ENCODE measurements at places on chromosomes 7 and 10.

DNA sequence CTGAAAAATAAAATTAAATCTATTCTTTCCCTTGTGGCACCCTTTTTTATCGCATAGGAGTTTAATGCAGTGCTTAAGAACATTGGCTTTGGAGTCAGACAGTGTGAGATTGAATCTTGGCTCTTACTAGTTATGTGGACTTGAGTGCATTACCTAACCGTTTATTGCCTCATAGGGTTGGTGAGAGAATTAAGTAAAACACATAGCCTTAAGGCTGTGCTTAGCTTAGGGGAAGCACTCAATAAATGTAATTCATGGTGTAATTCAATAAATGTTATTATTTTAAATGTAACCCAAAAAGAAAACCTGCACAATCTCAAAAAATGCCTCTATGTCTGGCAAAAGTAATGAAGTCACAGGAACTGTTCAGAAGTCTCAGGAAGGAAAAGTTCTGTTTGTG is 2.7 kb downstream of the STK17A start:
- DNase-seq = no peak

DNA sequence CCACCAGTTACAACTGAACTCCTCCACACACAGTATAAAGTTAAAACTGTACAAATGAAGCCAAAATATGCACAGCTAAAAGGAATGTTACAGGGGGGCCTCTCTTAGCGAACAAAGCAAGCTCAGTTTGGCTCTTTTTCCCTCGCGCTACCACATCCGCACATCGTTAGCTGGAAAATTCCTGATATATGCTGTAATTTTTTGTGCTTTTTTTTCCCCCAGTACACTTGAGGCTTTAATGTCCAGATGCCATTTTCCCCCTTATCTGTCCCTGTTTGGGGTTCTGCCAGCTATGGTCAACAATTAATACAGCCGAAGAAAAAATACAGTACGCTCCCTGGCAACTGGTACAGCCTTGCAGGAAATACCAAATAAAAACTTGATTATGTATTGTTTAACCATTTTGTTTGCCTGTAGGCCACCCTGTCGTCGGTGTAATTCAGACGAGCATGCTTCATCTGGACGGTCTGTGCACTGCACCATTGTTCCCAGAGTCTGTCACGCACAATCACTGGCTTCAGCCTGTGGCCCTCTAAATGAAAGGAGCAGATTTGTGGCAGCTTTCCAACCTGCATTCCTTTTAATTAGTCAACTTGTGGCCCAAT is 108.1 kb upstream of the FAM133B start:
- peak; percentile 88 for DNase-seq

GRCh38 chr10:120825878-120826769 is 25.0 kb upstream of the WDR11 start:
- no peak for DNase-seq

DNA sequence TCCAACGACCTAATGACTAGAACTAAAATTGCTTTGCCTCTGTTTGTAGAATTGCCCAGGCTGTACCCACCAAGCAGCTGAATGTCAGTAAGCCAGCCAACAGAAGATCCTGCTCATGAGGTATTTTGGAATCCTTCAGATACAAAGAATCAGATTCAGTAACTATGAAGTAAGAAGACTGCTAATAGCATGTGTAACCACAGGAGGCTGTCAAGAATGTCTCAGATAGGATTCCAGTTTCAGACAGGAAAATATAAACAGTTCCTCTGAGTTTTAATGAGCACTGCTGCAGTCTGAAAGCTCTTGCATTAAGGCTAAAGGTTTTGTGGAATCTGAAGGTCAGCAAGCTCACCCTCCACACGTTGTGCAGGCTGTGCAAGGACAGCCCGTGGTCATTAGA is 112.6 kb upstream of the ADAM12 start:
- DNase-seq = no peak

GRCh38 chr10:121536310-121536913 is 61.8 kb downstream of the FGFR2 start:
- no peak for DNase-seq

- peak; percentile 41 for DNase-seq
Observed at GRCh38 chr7:2567679-2568278, 9.0 kb downstream of the IQCE start.

DNA sequence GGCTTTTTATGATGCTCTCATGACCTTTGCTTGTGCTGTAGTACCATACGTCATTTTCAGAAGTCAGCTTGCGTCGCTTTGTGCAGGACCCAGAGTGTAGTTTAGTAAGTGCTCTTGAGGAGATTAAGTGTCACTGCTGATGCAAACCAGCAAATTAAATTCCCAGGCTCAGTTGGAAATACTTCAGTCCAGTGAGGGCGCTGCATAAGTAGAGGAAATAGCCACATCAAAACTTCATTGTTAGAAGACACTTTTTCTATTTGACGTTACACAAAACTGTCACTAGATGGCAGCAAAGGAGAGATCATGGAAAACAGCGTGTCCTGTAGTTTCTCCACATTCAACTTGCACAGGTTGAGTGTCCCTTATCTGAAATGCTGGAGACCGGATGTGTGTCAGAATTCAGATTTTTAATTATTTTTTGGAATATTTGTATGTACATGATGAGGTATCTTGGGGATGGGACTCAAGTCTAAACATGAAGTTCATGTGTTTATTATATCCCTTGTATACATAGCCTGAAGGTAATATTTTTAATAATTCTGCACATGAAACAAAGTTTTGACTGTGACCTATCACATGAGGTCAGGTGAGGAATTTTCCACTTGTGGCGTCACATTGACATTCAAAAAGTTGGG is 7.9 kb downstream of the ZNF22 start:
- peak; percentile 92 for DNase-seq

DNA sequence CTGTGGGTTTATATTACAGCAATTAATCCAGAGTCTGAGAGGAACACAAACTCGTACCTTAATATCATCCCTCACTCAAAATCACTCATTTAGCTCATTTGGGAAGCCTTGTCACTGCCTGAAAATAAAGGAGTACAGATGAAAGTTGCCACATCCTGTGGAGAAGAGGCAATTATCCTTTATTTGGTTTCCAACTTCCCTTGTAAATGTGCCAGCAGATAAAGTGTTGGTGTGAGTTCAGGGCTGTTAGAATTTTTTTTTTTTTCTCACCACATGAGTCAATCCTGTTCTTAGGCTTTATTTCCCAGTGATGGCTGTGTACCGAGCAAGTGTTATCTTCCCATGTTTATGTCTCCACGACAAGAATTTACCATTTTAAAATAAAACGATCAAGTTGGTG is 99.0 kb upstream of the SMIM30 start:
- no peak for DNase-seq

- DNase-seq = no peak
Observed at GRCh38 chr10:61898435-61898778, 3.1 kb upstream of the ARID5B start.

DNA sequence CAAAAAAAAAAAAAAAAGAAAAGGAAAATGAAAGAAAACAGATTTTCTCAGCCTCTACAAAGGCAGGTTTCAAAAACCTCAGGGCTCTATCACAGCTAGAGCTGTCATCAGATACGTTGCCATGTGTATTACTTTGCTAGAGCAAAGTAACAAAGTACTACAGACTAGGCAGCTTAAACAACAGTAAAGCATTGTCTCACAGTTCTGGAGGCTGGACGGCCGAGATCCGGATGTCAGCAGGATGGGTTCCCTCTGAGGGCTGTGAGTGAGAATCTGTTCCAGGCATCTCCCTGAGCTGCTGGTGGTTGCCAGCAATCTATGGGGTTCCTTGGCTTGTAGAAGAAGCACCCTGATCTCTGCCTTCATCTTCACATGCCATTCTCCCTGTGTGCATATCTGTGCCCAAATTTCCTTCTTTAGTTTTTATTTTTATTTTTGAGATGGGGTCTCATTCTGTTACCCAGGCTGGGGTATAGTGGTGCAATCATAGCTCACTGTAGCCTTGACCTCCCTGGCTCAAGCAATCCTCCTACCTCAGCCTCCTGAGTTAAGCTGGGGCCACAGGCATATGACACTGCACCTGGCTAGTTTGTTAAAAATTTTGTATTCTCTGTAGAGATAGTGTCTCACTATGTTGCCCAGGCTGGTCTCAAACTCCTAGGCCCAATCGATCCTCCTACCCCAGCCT is 48.9 kb upstream of the KDM7A start:
- DNase-seq = no peak

DNA sequence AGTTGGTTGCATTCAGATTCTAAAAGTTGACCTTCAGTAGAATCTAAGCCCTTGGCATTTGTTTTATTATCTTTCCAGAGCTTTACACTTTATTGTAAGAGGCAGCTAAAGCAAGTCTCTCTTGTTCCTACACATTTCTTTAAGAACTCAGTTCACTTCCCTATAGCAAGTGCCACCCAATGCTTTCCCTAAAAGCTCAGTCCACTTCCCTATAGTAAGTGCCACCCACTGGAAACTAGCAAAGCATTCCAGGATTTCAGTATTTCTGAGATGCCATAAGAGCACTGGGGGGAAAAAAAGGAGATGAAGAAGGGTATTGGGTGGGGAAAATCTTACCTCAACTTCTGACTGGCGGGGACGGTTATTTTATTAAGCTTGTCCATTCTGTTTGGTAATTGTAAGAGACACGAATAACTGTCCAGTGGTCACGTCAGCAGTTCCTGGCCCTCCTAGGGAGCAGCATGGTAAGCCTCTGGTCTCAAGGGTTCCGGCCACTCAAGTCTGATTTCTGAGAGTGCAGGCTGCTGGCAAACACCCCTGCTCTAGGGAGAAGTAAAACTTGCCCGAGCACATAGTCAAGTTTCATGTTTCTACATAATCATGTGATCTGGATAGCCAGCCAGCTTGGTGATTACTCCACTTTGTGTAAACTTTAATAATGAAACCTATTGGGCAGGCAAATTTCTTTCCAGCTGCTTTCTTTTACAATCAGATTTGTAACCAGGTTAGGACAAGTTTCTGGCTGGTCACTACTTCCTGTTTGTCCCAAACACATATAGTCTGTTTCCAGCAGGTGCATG is at the start of gene BLNK:
Gene BLNK (minus strand): TSS at position 554 of the 800 bp plus-strand sequence. CDS start 171 bp downstream, at position 383.
- DNase-seq = peak; percentile 70

- no peak for DNase-seq
Observed at GRCh38 chr10:122347170-122347841, 27.2 kb upstream of the PLEKHA1 start.

GRCh38 chr7:116542618-116543017 is 17.8 kb downstream of the CAV1 start:
- DNase-seq = no peak

- no peak for DNase-seq
Observed at GRCh38 chr10:91541481-91541880, 91.4 kb downstream of the PPP1R3C start.

GRCh38 chr10:46525824-46526681 is 30.4 kb downstream of the GPRIN2 start:
- DNase-seq = no peak

DNA sequence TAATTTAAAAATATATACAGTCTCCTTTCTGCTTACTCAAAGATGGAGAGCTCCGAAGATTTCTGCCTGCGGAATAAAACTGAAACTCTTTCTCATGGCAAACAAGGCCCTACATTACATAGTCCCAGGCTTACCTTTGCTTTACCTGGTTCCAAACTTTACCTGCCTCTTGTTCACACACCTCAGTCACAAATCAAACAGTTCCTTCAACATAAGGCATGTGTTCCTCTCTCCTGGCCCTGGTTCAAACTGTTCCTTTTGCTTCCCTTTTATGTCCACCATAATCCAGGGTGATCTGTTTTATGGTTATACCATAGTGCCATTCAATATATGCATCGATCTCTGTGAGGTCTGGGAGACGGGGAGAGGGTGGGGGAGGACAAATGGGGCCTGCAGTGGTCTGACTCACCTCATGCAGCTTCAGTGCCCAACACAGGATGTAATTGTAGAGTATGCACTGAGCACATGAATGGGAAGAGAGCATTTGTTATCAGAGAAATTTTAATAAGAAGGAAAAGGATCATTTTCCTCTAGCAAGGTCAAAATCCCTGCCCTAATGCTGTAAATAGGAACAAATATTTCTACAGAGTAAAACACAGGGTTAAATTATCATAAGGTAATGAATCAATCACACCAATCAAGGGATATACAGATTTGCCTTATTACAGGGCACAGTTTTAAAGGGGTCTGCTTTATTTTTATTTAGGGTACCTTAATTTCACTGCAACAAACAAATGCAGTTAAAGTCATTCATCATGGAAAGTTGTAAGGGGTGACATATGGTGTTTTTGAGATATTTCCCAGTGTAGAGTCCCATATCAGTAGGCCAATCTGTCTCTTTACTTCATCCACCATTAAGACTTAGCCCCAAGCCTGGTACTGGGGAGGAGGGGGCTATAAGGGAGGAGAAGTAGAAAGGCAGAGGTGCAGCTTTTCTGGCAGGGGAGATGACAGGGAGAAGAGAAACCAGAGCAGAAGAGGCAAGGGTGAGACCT is 88.8 kb upstream of the PDE1C start:
- DNase-seq = no peak

All from HT-29 (cell line).